ENCODE measurements at places on chromosomes 7 and 10.

- peak; percentile 23 for DNase-seq
These were observed 74.1 kb downstream of the ZMYND11 start for GRCh38 chr10:209357-209756.

- DNase-seq = peak; percentile 91
These were observed 5.9 kb downstream of the PITRM1 start for GRCh38 chr10:3166496-3167290.

- no peak for DNase-seq
These were observed 66.7 kb downstream of the SORCS3 start for GRCh38 chr10:104707602-104708459.

DNA sequence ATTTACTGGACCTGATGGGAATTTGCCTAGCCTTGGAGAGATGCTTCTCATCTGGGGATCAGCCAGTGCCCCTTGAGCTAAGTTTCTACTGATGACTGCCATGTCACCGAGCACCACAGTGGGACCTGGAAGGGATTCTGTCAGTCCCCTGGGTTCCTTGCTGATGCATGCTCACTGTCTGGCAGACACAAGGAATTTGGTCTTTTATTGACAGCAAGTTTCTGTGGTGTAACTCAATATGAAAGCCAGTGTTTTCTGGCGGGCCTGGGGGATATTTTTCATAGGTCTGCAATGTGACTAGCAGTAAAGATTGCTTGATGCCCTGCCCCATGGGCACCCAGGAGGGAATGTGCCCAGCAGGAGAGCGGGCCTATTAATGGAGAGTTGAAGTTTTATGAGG is 30.7 kb downstream of the MAP3K8 start:
- DNase-seq = no peak

DNA sequence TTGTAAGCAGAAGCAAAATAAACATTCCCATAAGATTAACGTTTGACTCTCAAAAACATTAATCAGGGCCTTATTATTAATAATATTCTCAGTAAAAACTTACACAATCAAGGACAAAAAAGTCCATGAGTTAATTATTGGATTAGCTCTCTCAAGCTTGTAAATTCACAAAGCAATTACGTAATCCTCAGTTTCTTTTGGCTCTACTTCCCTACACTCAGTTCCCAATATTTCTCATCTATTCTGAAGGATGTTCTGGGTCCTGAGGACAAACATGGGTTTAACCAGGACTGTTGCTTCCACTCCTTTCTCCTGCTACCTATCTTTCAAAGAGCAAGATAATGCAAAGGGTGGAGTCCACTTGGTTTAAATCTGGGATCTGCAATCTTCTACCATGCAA is 15.1 kb downstream of the FBXL13 start:
- DNase-seq = no peak

- DNase-seq = peak; percentile 81
These were observed 118.8 kb downstream of the NRP1 start for GRCh38 chr10:33215635-33216034.

GRCh38 chr10:22443175-22443901 is 98.0 kb downstream of the SPAG6 start:
- DNase-seq = peak; percentile 61

- peak; percentile 31 for DNase-seq
These were observed 44.6 kb upstream of the TES start for GRCh38 chr7:116165717-116166116.

- peak; percentile 83 for DNase-seq
These were observed 8.8 kb downstream of the ADAP1 start for GRCh38 chr7:945556-946255.

DNA sequence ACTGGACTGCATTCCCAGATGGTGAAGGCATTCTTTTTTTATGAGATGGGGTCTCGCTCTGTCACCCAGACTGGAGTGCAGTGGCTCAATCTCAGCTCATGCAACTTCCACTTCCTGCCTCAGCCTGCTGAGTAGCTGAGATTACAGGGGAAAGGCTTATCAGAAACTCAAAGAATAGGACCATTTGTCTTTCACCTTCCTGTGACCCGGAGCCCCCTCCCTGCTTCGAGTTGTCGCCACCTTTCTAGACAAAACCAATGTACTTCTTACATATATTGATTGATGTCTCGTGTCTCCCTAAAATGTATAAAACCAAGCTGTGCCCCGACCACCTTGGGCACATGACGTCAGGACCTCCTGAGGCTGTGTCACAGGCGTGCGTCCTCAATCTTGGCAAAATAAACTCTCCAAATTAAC is 1.8 kb upstream of the METTL27 start:
- DNase-seq = no peak

GRCh38 chr7:156753229-156753560 is 112.6 kb downstream of the RNF32 start:
- DNase-seq = no peak

DNA sequence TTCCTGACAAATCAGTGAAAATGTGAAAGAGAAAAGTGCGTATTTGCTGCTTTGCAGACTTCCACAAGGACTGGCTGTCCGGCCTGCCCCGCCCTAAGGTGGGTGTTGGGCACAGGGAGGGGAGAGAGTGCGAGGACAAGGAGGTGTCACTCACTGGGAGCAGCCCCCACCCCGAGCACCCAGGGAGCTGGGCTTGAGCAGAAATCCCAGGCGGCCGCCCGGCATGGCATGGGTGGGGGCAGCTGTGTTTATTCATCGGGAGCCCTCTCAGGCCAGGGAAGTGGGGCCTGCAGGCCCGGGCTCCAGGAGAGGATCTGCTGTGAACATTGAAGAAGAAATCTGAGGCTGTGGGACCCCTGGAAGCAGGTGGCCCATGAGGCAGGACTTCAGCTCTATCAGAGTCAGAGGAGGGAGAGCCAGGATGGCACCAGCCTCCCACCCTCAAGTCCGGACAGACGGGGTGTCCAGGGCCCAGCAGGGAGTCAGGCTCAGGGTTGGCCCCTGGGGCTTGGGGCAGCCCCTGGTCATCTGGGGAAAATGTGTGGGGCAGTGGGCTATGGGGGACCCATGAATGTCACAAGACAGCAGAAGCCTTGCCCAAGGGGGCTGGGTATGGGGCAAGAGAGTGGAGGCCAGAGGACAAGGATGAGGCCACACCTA is 164.4 kb upstream of the PPP2R2D start:
- no peak for DNase-seq

DNA sequence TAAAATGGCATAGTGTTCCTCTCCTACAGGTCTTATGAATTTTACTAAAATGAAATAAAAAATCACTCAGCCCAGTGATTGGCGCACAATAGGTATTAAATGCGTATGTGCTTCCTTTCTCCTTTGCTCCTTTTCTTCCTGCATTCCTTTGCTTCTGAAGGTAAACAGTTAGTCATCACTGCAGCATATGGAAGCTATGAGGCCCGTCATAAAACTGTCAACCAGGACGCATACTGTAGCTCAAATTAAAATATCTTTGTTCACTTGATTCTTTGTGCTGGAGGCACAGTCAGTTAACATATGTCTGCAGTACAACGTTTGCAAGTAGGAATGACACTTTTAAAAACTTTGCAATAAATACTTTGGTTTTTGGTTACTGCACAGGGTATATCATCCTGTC is 374.7 kb downstream of the TCERG1L start:
- no peak for DNase-seq

GRCh38 chr10:48725708-48726107 is 41.0 kb downstream of the WDFY4 start:
- no peak for DNase-seq

DNA sequence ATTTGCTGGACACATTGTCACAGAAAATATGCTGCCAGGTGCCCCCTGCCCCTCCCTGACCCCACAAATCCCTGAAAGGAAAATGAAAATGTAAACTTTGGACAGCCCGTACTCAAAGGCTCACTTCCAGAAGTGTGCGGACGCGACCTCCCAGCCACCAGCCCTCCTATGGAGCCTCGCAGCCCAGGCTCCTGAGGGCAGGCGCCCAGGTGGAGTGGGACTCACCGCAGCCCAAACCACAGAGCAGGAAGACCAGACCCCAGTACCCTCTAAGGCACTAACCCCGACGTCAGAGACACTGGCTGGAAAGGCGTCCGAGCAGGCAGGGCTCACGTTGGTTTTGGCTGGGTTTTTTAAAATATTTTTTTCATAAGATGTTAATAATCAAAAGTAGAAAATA is 57.3 kb downstream of the CSGALNACT2 start:
- DNase-seq = no peak

GRCh38 chr10:129912986-129913695 is 50.9 kb downstream of the EBF3 start:
- DNase-seq = no peak

DNA sequence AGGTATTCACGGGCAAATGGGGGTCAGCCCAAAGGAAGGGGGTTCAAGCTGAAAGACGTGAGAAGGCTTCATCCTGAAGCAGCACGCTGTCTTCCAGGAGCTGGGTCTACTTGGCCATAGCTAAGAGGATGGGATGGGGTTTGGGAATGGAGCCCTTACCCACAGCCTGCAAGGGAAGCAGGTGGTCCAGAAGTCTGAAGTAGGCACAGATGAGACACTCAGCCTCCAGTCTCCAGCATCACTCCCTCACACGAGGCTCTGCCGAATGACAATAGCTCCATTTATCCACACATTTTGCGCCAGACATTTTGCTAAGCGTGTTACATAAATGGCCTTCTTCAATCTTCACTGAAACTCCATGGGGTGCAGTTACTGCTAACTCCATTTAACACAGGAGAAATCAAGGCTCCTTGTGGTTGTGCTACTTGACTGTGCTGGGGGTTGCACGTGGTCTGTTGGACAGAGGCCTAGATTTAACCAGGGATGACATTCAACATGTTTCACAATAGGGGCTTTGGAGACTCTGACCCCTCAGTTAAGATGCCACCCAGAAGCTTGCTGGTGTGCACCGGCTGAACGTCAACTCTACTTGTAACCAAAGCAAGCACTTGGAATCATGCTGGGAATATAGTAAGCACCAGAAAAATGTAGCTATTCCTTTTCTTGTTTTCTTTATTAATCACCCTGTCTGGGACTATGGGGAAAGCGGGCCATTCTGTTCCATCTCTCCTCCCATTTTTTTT is 85.3 kb downstream of the FAM241B start:
- no peak for DNase-seq

GRCh38 chr7:20696803-20697333 is 81.4 kb downstream of the ABCB5 start:
- DNase-seq = no peak

GRCh38 chr7:51220226-51220625 is 96.4 kb downstream of the COBL start:
- no peak for DNase-seq

DNA sequence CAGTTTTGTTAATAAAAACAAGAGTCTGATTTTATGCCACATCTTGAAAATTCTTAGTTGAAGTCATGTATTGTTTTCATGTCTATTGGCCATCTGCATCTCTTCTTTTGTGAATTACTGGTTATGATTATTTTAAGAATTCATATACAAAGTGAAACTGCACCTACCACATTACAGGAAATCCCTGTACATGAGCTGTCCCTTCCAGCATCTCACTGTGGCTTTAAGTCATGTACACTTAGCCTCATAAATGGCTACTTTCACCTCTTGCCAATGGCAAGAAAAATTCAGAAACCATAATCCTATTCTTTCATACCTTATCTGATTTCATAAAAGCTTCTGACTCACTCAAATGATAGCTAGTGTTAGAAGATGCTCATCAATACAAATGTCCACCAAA is 48.6 kb downstream of the CRTAC1 start:
- peak; percentile 3 for DNase-seq

GRCh38 chr7:147071536-147071935 is 954.9 kb downstream of the CNTNAP2 start:
- no peak for DNase-seq

- no peak for DNase-seq
These were observed 64.8 kb downstream of the SORBS1 start for GRCh38 chr10:95496246-95496911.

DNA sequence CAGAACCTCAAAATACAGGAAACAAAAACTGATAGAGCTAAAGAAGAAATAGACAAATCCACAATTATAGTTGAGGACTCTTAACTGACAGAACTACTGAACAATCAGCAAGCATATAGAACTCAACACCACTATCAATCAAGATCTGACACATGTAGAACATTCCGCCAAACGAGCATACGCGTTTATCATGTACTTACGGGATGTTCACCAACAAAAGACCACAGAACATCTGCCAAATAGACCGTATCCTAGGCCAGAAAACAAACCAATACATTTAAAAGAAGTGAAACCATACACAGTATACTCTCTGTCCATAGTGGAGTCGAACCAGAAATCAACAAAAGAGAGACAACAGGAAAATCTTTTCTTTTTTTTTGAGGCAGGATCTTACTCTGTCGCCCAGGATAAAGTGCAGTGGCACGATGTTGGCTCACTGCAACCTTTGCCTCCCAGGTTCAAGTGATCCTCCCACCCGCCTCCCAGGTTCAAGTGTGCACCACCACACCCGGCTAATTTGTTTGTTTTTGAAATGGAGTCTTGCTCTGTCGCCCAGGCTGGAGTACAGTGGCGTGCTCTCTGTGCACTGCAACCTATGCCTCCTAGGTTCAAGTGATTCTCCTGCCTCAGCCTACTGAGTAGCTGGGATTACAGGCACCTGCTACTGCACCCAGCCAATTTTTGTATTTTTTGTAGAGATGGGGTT is 5.1 kb downstream of the GNA12 start:
- DNase-seq = no peak

DNA sequence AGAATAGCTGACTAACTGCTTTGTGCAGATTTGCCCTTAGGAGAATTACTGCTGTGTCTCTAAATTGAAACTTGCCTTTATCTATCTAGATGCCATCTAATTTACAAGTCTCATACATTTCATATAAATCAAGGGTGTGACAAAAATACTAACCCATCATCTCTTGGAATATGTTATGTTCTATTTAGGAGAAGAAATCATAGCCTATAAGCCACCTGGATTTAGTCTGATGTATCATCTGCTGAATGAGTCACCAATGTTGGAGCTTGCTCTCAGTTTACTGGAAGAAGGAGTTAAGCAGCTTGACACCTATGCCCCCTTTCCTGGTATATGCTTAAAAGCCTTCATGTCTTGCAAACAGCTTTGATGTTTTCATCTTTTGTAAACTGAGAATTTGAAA is 43.5 kb downstream of the NUP205 start:
- DNase-seq = no peak

DNA sequence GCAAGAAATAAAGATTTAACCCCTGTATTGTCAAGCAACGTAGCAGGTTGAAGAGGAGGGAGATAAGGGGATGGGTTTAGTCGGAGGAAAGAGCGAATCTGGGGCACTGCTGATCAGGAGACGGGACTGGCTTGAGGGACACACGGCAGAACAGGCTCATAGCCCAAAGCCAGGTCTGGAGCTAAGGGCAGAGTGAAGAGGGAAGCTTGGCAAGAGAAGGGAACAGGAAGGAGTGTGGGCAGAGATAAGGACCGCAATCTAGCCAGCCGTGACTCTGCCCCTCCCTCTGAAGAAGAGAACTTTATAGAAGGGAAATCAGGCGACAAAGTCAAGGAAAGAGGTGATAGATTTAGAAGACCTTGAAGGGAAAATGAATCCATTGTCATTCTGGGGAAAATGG is 67.6 kb downstream of the CAV1 start:
- DNase-seq = no peak

Data from trophoblast cell (in vitro differentiated cells and primary cell).